Islet precursor cell (in vitro differentiated cells): ENCODE measurements at places on chromosomes 4 and X.

- peak; percentile 68 for DNase-seq
These were observed 51.5 kb upstream of the TRPC3 start for GRCh38 chr4:122003335-122003734.

- no peak for DNase-seq
These were observed 127.4 kb upstream of the UNC5C start for GRCh38 chr4:95676190-95676589.

GRCh38 chr4:120158046-120158445, 91.4 kb upstream of the MAD2L1 start:
- no peak for DNase-seq

- DNase-seq: no peak
These were observed 136.4 kb downstream of the AMELX start for GRCh38 chrX:11429538-11430085.

GRCh38 chr4:1084394-1084793, 29.0 kb downstream of the RNF212 start:
- no peak for DNase-seq

- no peak for DNase-seq
These were observed 489.7 kb upstream of the GNPDA2 start for GRCh38 chr4:45215976-45216542.

GRCh38 chr4:111986095-111986494, 159.2 kb upstream of the FAM241A start:
- no peak for DNase-seq

DNA sequence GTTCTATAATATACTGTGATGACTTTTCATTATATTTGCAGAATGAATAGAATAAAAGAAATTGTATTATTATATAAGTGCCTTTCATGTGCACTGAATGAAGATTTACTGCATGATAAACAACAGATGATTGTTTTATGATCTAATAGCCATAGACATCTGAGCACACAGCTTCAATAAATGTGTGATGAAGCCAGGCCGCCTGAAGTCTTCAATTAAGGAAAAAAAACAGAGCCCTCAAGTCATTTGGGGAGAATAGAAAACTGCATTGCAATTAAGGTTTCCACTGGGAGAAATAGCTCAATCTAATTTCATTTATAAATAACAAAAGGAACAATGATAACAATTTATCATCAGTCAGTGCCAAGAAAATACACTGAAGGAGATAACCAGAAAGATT, 955.2 kb downstream of the FSTL5 start:
- DNase-seq: no peak

DNA sequence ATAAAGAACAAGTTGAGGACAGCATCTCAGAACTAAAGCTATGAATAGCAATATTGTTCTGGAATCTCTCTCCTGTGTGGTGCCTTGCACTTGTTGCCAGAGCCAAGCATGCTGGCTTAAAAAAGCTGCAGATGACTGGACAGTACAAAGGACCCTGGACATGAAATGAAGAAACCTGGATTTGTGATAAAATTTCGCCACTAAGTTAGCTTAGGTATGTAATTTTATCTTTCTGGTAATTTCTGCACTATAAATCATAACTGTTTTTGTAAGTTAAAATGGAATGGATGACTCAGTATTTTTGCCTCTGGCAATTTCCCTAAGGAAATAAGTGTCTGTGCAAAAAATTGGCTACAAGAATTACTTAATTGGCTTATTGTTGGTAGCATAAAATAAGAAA, 317.2 kb downstream of the CAMK2D start:
- no peak for DNase-seq

GRCh38 chr4:187289371-187289770, 565.7 kb upstream of the FAT1 start:
- DNase-seq: no peak

DNA sequence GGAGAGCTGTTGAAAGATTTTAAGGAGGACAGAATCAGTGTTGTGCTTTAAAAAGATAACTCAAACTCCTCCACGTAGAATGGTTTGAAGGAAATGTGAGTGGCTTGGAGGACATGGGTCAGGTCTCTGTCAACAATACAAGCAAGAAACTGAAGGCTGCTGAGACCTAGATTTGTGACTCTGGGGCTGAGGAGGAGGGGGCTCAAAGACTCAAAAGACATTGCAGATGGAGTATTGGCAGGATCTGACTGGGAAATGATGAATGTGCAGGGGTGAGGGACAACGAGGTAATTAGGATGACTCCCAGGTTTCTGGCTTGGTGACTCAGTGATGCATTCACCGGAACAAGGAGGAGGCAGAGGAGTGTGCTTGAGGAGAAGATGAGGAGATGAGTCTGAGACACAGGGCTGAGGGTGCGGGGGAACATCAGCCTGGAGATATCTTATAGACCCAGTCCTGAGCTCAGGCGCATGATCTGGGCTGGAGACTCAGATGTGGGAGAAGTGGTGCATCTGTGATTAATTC, 3.3 kb upstream of the RPS4X start:
- peak; percentile 64 for DNase-seq

GRCh38 chr4:84224522-84224921, 274.6 kb downstream of the NKX6-1 start:
- DNase-seq: no peak

DNA sequence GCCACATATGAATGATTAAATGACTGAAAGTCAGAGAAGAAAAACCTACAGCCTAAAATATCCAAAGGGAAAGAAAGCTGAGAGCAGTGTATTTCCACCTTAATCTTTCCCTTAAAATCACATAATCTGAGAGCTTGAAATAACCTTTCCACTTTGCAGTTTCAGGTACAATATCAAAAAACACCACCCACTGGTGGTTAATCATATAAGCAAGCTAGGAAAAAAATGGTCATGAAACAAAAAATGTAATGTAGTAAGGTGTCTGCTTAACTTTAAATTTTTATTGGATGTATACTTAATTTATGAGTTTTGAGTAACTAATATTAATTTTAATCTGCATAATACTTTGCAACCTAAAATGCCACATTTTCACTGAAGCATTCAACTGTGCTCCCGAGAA, 3.2 kb downstream of the PRDM5 start:
- no peak for DNase-seq

- no peak for DNase-seq
These were observed 5.1 kb upstream of the MYOZ2 start for GRCh38 chr4:119130365-119131065.

DNA sequence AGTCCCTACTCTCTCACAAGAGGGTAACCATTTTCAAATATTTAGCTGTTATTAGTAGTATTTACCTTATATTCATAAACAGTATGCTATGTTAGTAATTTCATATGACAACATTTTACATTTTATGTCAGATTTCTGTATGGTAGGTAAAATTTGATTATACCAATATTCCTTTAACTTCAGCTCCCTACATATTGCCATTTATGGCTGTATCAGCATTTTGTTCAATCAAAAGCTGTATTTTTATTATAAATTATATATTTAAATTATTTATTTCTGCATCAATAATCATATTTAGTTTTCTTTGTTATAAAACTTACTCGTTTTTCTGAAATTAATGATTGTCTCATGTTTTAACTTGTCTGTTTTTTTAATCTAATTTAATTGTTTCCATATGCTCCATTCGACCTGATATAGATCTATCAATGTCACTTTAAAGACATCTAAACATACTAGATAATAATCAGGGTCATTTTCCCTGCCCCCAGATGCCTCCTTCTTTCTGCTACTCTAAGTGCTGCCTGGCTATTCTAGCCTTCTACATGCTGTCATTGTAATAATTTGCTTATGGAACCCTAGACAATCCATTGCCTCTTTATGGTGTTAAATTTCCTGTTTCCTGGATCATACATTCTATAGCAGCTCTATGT, 1976.7 kb upstream of the ADGRL3 start:
- no peak for DNase-seq

GRCh38 chr4:125115476-125115875, 199.3 kb upstream of the FAT4 start:
- DNase-seq: no peak

GRCh38 chr4:125994024-125994423, 679.3 kb downstream of the FAT4 start:
- no peak for DNase-seq

GRCh38 chr4:56118055-56118454, 169.3 kb downstream of the CEP135 start:
- DNase-seq: no peak

DNA sequence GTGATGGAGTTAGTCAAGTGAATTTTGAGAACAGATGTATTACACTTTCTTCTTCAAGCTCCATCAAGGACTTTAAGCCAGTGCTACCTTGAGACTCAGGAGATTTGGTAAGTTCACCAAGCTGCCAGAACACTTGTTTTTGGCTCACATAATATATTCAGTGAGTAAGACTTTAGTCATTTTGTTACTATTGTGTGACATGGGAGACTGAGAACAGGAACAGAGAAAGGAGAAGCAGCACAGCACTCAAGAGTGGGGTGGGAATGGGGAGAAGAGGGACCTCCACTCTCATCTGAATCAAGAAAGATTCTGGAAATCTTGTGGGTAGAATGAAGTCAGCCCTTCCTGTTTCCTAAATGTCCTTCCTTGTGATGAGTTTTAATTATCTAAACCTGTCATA, 87.3 kb upstream of the TET2 start:
- no peak for DNase-seq

- DNase-seq: no peak
These were observed 60.6 kb downstream of the NOCT start for GRCh38 chr4:139076016-139076744.

- no peak for DNase-seq
These were observed 78.1 kb upstream of the GPM6B start for GRCh38 chrX:13894888-13895565.

- DNase-seq: no peak
These were observed 7.1 kb downstream of the GPRIN3 start for GRCh38 chr4:89300499-89300898.

GRCh38 chrX:46737462-46737861, 21.5 kb downstream of the SLC9A7 start:
- no peak for DNase-seq

DNA sequence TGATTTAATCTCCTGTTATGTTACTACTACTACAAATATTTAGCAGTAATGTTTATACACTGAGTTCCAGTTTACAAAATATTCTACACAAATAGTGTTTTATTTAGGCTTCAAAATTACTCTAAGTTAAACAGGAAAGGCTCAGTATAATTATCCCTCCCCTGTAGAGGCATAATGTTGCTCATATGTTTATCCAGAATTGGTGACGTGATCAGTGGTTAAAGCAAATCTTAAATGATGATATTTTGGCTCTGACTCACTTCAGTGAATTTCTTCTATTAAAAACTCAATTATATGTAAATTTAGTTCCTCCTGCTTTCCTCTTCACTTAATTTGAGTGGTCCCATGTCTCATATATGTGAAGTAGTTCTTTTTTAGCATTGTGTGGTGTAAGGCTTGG, 438.5 kb downstream of the ADGRL3 start:
- DNase-seq: no peak

DNA sequence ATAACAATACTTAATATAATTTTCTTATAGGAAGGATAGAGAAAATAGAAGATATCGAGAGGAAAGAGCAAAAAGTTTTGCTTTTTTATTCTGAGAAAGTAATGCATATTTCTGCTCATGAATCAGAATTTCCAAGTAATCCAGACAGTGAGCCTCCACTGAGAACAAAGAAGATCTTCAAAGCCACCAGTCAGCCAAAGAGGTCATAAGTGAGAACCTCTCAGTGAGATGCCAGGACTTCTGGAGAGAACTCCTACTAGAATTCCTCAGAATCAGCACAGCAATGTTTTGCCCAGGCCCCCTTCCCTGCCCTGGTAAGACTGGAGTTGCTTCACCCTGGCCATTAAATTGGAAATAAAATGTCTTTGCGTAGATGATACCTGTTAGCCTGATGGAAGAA, 254.4 kb upstream of the FAT4 start:
- no peak for DNase-seq
